ENCODE measurements at places on chromosomes 6 and 20.

- DNase-seq = no peak
These were observed 255.5 kb downstream of the TAF4 start for GRCh38 chr20:61810066-61810737.

DNA sequence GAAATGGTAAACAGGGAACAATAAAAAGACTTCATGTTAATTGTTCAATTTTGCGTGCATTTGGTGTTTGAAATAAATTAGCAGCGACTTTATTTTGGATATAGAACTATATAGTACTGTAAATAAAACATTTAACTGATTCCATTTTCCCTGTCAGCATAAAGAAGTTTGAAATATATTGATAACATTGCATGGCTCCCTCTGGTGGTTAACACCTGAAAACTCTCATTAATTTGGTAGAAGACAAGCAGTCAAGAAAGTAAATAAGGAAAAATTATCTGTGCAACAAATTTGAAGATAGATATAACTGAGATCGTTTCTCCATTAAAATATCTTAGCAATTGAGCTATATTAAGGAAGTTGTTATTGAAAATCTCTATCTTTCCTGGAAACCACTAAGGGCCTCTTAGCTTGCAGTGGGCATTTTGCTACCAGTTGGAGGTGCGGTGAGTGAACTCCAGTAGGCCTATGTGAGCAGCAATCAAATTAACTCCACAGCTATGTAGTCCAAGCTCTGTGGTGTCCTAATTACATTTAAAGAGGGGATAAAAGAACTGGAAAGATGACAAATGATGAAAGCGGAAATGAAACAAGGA, 435.7 kb upstream of the FKBP1C start:
- no peak for DNase-seq

DNA sequence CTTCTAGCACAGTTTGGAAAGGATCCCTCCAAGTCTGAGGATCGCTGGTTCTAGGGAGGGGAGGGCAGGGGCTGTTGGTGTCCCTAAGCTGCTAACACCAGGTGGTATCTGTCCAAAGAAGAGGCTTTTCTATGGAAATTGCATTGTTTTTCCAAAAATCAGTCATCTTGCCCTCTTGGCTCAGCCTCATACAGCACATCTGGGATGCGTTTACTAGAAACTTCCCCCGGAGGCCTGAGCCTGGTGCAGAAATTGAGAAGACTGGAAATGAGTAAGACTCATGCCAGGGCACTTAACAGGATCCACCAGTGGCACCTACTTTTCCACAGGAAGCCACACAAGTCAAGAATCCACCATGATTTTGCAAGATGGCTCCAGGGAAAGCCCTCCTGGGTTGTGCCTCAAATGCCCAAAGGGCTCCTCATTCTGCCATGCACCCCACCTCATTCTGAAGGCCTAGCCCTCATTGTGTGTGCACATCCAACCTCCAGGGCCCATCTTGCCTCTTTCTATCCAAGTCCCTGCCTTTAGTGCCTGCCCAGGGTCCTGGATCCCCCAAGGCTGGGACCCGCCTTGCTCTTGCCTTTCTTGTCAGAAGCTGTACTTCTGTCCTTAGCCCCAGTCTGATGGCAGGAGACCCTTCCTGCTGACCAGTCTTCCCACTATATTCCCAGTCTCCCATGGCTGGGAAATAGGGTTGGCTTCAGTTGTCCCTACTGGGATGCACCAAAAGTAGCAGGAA, 97.6 kb downstream of the MRPL14 start:
- DNase-seq = no peak

GRCh38 chr6:85703406-85703805, 60.7 kb upstream of the SYNCRIP start:
- no peak for DNase-seq

DNA sequence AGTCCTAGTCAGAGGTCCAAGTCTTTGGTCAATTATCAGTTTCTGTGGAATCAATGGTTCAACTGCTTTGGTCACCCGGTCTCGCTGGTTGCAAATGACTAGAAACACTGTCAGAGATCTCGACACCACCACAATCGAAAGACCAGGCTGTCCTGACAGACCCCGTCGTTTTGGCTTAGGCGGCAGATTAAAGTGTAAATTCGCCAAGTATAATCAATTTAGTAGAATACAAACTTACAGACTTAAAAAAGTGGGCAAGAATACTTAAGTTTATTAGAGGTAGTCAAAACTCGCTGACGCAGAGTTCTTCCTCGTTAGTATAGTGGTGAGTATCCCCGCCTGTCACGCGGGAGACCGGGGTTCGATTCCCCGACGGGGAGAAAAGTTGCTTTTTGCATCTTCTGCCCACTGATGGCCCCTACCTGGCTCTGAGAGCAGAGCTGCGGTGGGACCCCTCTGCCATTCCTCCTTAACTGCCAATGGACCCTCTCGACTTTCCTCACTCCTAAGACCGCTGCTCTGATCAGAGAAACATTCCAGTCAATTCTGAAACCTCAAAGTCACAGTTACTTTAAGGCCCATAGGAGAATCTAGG, 30.6 kb upstream of the ZNF184 start:
- peak; percentile 67 for DNase-seq

DNA sequence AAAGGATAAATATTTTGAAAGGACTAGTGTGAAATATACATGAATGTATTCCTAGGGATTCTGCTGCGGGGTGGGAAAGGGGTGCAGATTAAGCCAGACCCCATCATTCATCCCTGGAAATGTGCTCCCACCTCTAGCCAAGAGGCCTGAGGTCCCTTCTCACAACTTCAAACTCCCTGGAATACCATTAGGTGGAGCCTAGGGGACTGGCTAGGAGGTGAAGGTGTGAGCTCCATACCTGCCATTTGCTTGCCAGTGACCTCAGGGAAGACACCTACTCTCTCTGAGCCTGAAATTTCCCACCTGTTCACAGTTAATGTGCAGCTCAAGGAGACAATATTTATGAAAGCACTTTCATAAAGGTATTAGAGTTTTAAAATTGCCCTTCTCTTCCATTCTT, 4.7 kb upstream of the CCN2 start:
- DNase-seq = no peak

DNA sequence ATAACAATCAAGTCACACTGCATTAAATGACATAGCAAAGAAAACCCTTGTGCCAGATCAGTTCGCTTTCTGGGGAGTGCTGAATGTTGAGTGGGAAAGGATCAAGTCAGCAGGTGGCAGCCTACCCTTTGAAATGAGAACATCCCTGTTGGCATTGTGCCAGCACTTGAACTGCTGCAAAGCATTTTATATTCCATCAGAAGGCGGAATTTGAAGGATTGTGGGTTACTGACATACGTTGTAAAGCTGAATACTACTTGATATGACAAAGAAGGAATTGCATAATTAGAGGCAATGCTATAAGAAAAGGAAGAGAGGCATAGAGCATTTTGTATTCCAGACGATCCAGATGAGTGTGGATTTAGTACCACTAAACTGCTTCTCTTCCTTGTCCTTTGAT, 26.5 kb downstream of the BCKDHB start:
- DNase-seq = no peak

DNA sequence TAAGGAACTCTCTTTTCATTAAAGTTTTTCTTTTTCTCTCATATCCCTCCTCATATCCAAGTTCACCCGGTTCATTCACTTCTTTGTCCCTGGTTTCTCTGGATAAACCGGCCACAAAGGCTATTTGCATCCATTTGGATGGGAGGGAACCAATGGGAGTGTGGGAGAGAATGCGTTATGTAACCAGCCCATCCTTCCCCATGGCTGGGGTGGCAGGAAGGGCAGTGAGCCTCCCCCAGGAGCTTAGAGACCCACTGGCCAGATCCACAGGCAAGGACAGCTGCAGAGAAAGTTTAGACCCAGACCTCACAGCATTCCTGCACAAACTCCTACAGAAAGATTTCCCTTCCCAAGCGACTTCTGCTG, 10.7 kb downstream of the CASS4 start:
- no peak for DNase-seq

DNA sequence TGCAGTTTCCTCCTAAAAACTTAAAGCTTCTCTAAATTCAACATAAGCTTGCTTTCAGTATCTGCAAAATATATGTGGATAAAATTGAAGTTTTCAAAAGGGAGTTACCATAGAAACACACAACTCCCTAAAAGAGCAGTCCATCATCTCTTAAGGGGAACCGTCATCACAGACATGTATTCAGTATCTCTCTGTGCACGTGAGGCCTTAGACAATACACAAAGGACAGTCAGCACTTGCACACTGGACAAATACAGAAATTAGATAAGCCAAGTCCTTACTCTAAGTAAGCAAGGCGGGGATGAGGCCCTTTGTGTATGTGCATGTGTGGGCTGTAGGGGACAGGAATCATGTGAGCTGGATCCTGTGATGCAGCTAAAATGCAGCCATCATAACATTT, 136.6 kb downstream of the BACH2 start:
- DNase-seq = no peak

GRCh38 chr6:131929264-131929663, 21.9 kb downstream of the CCN2 start:
- DNase-seq = no peak

GRCh38 chr20:38609815-38610214, 8.2 kb downstream of the ARHGAP40 start:
- DNase-seq = no peak

GRCh38 chr6:104638841-104639290, 220.9 kb downstream of the HACE1 start:
- DNase-seq = no peak

DNA sequence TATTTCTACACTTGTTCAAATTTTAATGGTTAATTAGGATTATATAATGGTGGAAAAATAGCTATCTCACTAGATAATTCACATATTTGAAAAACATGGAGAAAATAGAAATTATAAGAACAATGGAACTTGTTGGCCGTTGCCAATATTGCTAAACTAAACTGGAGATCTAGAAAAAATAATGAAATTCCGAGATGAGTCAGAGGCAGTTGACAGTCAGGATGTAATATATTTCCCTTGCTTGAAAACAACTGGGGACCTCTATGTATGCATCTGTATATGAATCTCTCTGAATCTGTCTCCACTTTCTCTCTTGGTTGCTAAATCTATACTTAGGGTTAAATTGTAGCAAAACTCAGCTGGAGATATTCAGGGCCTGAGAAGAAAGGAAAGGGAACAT, 1108.2 kb upstream of the GJE1 start:
- no peak for DNase-seq

DNA sequence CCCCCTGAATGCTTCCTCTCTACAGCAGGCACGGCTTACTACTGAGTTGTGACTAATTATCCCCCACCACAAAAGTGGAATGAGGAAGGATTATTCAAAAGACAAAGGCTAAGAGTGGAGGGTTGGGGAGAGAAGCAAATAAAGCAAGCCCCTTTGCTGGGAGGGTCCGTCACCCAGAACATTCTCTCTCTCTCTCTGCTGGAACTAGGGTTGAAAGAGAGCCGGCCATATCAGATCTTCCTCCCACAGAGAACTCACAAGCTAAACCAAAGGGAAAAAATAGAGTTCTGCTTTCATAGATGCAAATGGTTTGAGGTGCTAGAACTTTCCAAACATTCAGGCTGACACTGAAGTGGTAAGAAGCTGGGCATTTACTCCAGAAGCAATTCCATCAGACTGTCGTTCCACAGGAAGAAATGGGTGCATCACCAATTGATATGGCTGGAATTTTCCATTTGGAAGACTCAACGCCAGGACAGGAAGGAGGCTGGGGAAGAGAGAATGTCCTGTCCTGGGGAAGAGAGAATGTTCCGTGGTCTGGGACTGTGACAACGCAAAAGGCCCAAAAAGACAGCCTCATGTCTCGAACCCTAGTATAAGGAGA, 7.9 kb downstream of the ZMYND8 start:
- DNase-seq = no peak

DNA sequence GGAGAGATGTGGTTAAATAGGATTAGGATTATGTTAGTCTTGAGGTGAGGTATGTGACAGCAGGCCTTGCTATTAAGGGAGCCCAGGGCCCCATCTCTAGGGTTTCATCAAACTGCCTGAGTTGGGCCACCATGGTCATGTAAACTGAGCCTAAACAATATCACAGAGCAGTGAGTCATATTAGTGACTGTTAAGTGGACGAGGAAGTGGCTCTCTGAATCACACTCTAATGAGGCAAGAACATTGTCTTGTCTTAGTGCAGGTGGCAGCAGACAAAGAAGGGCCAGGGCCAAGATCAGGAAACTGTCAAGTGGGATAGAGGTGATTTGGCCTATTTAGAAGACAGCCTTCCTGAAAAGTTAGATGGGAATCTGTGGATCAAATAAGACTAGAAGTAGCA, 23.1 kb downstream of the ENPP3 start:
- DNase-seq = no peak

GRCh38 chr6:52390361-52390727, 28.4 kb downstream of the PAQR8 start:
- DNase-seq = no peak

- no peak for DNase-seq
These were observed 66.5 kb downstream of the NOX3 start for GRCh38 chr6:155389130-155389529.

GRCh38 chr6:121042766-121043165, 291.5 kb downstream of the TBC1D32 start:
- DNase-seq = no peak

GRCh38 chr20:31560094-31560745, 44.9 kb upstream of the ID1 start:
- peak; percentile 56 for DNase-seq

GRCh38 chr6:52499026-52499425, 77.8 kb downstream of the TRAM2 start:
- DNase-seq = no peak

DNA sequence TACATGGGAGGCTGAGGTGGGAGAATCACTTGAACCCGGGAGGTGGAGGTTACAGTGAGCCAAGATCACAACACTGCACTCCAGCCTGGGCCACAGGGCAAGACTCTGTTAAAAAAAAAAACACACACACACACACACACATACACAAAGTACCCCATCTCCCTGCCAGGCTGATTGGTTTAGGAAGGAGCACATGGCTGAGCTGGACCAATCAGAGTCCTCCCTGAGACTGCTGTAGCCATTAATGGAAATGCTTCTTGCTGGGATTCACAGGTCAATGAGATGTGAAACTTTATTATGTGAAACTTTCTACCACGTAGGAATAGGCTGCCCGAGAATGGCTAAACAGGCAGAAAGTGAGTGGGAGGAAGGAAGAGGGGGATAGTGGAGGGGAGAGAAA, 2.9 kb downstream of the TREM1 start:
- DNase-seq = no peak

DNA sequence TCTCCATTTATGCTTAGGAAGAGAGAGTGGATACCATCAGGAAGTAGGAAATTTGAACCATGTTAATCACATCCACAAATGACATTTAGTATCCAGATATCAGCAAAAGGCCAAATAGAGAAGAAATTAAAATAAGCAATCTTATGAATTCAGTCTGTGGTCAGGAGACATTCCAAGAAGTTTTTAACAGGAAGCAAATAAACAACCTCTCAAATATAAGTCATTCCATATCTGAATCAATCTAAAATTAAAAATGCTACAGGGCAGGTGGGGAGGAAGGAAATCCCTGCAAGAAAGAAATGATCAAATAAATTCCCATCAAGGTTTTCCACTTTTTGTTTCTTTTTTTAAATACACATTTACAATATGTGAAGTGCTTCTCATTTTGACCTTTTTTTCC, 520.6 kb downstream of the LMBRD1 start:
- DNase-seq = no peak

All from stimulated activated CD4-positive, alpha-beta T cell treated with anti-CD3 and anti-CD28 coated beads, Interleukin-15, amount 100 ng/mL, for 48 hours (primary cell).